ENCODE measurements at places on chromosomes 11 and 22.

GRCh38 chr11:13111813-13112130 lies 102.7 kb downstream of the RASSF10 start:
- no peak for DNase-seq

- DNase-seq = no peak
Measured at GRCh38 chr11:99117603-99118002, 96.9 kb downstream of the CNTN5 start.

DNA sequence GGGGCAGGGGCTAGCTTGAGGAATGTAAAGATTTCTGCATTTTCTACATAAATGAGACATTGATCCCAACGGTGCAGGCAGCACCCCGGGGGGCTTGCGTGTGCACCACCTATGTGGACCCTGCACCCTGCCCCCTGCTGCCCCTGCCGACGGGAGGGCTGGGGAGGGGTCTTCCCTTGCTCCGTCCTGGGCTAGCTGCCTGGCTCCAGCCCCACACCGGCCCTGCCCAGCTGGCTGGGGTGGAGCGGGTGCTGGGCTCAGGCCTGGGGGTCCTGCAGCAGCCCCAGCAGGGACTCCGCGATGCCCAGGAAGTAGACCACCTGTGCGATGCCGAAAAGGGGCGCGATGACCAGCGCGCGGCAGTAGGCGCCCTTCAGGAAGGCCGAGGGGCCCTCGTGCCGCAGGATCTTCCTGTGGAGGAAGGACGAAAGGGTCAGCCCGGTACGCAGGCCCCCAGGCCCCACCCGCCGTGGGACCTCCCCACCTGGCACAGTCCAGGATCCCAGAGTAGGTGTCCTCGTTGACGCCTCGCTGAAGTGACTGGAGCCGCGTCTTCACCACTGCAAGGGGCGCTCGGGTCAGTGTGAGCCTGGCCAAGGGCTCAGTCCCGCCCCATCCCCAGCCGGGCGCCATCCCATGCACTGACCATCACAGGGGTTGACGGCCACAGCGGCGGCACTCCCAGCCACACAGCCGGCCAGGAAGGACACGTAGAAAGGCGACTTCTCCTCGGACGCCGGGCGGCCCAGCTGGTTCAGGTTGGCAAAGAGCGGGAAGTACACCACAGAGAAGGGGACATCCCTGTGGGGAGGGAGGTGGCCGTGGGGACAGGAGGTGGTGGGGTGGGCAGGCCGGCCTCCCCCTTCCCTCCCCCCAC lies 2.0 kb upstream of the CEND1 start:
- DNase-seq = no peak

DNA sequence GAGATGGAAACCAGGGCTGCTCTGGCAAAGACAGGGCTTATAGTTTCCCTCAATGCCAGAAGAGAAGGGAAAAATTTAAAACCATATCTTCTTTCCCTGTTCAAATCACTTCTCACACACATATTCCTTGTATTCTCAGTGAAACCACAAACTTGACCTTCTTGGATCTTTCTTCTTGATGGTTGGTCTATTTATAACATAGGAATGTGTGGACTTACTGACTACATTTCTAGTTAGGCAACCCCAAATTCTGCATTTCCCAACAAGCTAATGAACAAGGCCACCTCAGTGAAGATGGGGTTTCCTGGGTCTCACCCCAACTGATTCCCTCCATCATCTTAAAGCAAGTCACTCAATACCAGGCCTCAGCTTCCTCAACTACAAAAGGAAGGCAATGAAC lies 3.8 kb upstream of the QSER1 start:
- DNase-seq = no peak

- no peak for DNase-seq
Measured at GRCh38 chr22:37654563-37655251, 3.8 kb upstream of the PDXP start.

DNA sequence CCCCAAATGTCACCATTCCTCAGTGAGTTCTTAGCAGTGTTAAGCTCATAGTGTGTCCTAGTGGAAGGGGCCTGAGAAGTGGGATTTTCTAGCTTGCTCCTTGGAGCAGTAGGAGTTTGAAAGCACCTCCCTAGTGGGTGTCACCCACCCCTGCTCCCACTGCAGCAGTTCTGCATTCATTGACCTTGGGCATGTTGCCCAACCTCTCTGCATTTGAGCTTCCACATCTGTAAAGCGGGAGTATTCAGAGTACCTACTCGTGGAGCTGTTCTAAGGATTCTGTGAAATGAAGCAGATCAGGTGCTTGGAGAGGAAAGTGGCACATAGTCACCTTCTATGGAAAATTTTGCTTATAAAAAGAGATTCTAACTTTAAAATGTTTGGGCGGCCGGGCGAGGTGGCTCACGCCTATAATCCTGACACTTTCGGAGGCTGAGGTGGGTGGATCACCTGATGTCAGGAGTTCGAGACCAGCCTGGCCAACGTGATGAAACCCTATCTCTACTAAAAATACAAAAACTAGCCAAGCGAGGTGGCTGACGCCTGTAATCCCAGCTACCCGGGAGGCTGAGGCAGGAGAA lies 16.9 kb downstream of the LMO2 start:
- DNase-seq = no peak

DNA sequence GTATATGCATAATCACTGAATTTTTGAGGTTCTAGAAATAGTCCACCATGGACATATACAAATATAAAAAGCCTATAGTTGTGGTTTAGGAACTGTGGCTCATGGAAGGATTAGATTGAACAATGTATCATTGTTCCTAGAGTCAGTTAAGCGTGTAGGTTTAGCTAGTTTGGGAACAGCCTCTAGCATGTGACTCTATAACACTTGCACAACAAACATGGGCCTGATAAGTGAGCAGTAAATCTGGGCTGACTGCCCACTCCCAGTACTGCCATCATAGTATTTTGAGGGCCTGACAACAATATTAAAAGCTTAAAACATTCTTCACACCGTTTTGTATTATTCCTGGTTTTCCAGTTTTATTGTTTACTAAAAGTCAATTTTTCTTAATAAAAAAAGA lies 47.0 kb downstream of the YAP1 start:
- DNase-seq = no peak

DNA sequence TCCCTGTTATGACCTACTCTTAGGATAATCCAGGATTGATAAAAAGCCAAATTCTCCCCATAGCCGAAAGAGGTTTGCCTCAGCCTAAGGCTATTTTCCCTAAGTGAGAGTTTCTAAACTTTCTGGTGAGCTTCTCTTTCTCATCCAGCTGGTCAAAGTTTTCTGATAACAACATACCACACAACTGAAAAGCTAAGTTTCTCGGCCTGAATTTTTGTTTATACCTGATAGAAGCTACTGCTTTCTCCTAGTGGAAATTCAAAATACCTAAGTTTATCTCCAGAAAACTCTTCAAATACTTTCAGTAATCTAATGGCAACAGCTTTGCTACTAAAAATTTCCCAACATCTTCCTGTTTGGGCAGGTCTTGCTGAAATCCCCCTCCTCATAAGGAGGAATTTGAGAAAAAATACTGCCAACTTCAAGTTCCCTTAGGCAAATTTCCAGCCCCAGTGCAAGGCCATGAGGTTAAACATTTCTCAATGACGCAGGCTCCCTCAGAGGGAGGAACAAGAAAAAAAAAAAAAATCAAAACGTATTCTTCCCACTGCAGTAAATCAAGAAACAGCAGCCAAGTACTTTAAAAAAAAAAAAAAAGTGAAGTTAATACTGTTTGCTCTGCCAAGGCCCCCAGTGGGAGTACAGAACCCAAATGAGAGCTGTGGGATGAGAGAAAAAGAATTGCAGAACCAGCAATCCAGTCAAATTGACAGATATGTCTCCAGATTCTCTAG lies 127.0 kb downstream of the MRTFA start:
- no peak for DNase-seq

GRCh38 chr11:132588366-132588765 lies 943.9 kb downstream of the OPCML start:
- DNase-seq = no peak

GRCh38 chr11:86422371-86422770 lies 47.7 kb downstream of the CCDC81 start:
- DNase-seq = no peak

GRCh38 chr11:70935006-70935768 lies 317.2 kb downstream of the SHANK2 start:
- DNase-seq = no peak

GRCh38 chr22:23537416-23537815 lies 42.7 kb downstream of the IGLL1 start:
- DNase-seq = no peak

GRCh38 chr11:67265633-67266448 lies 432 bp upstream of the GRK2 start:
- DNase-seq = peak; percentile 81

DNA sequence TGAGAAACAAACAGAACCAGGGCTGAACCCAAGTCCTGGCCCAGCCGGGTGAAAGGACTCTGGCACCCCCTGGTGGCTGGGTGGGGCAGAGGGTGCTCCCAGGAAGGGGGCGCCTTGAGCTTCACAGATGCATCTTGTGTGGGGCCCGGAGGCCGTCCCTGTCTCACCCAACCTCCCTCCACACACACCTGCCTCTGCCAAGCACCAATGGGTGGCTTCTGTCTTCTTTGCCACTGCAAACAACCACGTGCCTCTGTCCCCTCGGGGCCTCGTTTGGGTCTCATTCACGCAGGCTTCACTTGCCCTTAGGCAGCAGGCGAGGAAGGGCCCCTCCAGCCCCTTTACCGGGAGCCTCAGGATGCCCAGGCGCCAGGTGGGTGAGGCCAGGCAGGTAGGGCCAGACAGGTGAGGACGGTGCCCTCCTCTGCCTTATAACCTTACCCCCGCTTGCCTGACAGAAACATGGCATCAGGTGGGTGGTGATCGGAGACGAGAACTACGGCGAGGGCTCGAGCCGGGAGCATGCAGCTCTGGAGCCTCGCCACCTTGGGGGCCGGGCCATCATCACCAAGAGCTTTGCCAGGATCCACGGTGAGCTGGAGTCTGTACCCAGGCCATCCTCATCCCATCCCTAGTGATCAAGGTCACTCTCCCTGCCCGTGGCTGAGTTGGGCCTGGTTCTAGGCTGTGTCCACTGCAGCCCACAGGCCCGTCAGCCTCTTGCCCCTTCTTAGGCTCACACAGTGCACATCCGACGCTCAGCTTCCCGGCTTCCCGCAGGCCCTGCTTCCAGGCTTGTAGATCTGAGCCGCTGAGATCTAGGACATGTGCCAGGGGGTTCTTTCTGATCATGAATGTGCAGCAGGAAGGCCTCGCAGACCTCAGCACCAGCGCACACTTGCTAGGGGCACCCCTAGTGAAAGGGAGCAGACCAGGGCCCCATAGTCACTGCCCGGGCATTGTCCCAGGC lies 17.2 kb downstream of the POLR3H start:
- peak; percentile 68 for DNase-seq

- DNase-seq = no peak
Measured at GRCh38 chr11:31817621-31818424, 6.7 kb upstream of the PAX6 start.

GRCh38 chr11:83599066-83599465 lies 312.9 kb upstream of the CCDC90B start:
- DNase-seq = no peak

DNA sequence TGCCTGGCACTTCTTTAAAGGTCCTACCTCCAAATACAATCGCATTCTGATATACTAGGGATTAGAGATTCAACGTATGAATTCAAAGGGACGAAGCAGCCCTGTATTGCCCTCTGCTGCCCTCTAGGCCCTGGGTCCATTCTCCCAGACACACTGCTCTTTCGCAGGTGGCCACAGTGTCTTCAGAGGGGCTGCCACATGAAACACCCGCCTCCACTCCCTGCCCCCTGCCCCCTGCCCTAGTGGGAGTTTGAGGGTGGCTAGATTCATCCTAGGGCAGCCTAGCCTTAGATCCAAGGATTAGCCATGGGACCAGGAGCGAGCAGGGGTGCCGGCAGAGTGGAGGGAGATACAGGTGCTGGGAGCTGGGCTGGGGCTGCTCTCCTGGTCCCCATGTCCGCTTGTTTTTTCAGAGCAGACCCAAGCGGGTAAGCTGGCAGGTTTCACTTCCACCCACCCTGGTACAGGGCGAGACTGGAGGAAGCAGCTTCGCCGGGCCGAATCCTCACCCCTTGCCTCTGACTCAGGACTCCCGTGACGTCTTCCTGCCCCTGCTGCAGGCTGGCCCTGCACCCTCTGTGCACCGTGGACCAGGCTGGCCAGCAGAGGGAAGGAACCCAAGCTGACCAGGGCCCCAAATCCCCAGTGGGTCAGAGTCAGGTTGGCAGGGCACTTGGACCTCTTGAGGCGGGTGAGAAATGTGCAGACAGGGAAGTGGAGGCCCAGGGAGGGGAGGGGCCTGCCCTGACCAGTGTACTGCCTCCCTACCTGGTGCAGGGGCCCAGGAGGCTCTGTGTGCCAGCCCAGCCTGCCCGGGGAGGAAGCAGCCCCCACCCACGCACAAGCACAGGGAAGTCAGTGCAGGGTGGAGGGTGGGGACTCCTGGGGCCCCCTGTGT lies 28.4 kb upstream of the HMOX1 start:
- DNase-seq = peak; percentile 88

DNA sequence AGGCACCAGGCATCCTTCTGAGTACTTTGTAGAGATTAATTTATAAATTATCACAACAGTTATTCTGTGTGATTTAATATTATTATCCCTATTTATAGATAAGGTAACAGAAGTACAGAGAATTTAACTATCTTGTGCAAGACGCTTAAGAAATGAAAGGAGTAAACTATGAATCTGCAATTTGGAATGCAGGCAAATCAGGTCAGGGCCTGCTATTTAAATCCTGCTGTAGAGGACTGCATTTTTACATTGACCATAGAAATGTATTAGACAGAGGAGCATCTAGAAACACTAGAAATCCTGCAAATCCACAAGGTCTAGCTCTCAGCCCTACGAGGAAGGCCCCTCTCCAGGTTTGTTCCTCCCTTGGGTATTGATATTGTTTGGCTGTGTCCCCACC lies 336.2 kb downstream of the ETS1 start:
- DNase-seq = no peak

GRCh38 chr11:78112582-78113275 lies 26.7 kb downstream of the ALG8 start:
- no peak for DNase-seq

- DNase-seq = no peak
Measured at GRCh38 chr11:69752890-69753289, 22.3 kb downstream of the FGF4 start.

GRCh38 chr11:4808476-4808875 lies 4.3 kb upstream of the OR52R1 start:
- no peak for DNase-seq

GRCh38 chr11:64339754-64340408 lies at the start of gene CCDC88B:
Gene CCDC88B (plus strand): TSS chr11:64340204. CDS start chr11:64340267, 63 bp downstream.
- DNase-seq = peak; percentile 94

Measured in CD4-positive, alpha-beta T cell treated with Interleukin-1 beta for 1 hour (primary cell).